ENCODE measurements at places on chromosomes 1 and 21. TPM values are rescaled to one million over a fixed set of nuclear protein-coding genes. Genes with fewer than 3 reads are reported as not detected.

The SYTL1 gene
- 80.6 TPM for total RNA-seq

The SIKE1 gene
- 68.7 TPM for total RNA-seq

The NES gene
- total RNA-seq = not detected

The S100PBP gene
- 25.7 TPM for total RNA-seq

The CAMK1G gene
- total RNA-seq = not detected

The CD244 gene
- 1.4 TPM for total RNA-seq

The UBXN10 gene
- 0.34 TPM for total RNA-seq

The STUM gene
- total RNA-seq = not detected

The C2CD4D gene
- total RNA-seq = 1.6 TPM

The SF3B4 gene
- total RNA-seq = 67.6 TPM

The MSH4 gene
- 0.32 TPM for total RNA-seq

The CYP4A11 gene
- total RNA-seq = not detected

The PRDM2 gene
- total RNA-seq = 41.2 TPM

The NUAK2 gene
- total RNA-seq = 1.9 TPM

The CASQ2 gene
- not detected for total RNA-seq

The LCE1A gene
- total RNA-seq = not detected

The BEND5 gene
- 73.6 TPM for total RNA-seq

The CASQ1 gene
- total RNA-seq = not detected

The CCT3 gene
- total RNA-seq = 388 TPM

The OR2M3 gene
- not detected for total RNA-seq

The NBPF4 gene
- total RNA-seq = not detected

The AVPR1B gene
- not detected for total RNA-seq

The SPRR3 gene
- not detected for total RNA-seq

The TEKT2 gene
- total RNA-seq = 0.20 TPM

The MYOG gene
- not detected for total RNA-seq

The TMEM269 gene
- total RNA-seq = 0.32 TPM

The MSTO1 gene
- total RNA-seq = 52.3 TPM

The KCNJ6 gene
- total RNA-seq = not detected

The TCEA3 gene
- 7.0 TPM for total RNA-seq

The NPPB gene
- total RNA-seq = not detected

The PYHIN1 gene
- total RNA-seq = 7.0 TPM

The ZNF670 gene
- 4.0 TPM for total RNA-seq

The CYP4B1 gene
- not detected for total RNA-seq

The CTTNBP2NL gene
- 1.1 TPM for total RNA-seq

The S100A1 gene
- total RNA-seq = not detected

The NECTIN4 gene
- not detected for total RNA-seq

The COL16A1 gene
- not detected for total RNA-seq

The CLCNKA gene
- total RNA-seq = not detected

The LAPTM5 gene
- 237 TPM for total RNA-seq

The MX1 gene
- total RNA-seq = 39.4 TPM

The KRTAP11-1 gene
- not detected for total RNA-seq

The PLA2G4A gene
- total RNA-seq = not detected

The LCE1F gene
- not detected for total RNA-seq

The C1orf226 gene
- 0.20 TPM for total RNA-seq

The S100A3 gene
- total RNA-seq = not detected

The CACNA1S gene
- total RNA-seq = not detected

The CD101 gene
- total RNA-seq = 2.5 TPM

Data from activated CD8-positive, alpha-beta T cell treated with anti-CD3 and anti-CD28 coated beads for 36 hours (primary cell).